ENCODE measurements at places on chromosomes 12 and 14.

- no peak for DNase-seq
Measured at GRCh38 chr12:13383379-13383778, 186.9 kb downstream of the EMP1 start.

GRCh38 chr14:93019367-93019843, 96.3 kb downstream of the ITPK1 start:
- no peak for DNase-seq

DNA sequence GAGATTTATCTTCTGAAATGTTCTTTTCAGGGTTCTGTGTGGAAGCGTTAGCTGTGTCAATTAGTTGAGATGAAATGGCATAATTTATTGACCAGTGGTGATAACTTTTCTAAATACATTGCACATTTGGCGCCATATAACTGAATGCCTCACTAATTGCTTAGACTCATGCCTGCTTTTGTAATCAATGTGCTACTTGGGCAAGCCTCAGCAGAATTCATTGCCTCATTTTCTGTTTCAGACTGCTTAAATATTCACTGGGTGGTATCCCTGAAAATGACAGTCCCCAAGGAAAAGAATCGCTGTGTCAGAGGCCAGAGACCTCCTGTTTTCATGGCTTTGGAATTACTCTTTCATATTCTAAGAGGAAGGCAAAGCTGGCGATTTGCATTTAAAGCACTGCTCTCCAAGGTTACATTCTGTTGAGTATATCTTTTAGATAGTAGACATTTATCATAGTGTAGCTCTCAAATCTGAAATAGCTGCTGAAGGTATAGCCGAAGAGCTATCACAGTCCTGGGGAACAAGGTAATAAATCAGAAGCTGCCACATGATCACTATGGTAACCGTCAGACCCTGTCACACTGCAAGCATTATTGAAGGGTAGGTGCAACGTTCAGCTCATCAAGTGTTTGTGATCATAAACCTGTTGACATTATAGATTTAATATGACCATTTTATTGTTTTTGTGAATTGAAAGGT, 297.3 kb upstream of the E2F7 start:
- no peak for DNase-seq

DNA sequence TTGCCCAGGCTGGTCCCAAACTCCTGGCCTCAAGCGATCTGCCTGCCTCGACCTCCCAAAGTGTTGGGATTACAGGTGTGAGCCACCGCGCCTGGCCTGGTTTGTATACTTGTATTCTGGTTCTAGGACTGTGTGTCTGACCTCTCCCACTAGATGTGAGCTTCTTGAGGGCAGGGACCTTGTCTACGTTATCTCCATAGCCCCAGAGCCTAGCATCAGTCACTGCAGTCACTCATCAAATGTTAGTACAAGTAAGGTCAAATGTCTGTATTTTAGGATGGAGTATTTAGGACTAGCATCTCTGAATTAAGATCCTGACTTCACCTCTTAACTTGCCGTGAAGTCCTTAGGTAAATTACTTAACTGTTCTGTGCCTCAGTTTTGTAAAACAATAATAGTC, 2.9 kb downstream of the RILPL2 start:
- DNase-seq, result no peak

GRCh38 chr12:53596920-53597363, 29.2 kb downstream of the ATF7 start:
- DNase-seq, result no peak

DNA sequence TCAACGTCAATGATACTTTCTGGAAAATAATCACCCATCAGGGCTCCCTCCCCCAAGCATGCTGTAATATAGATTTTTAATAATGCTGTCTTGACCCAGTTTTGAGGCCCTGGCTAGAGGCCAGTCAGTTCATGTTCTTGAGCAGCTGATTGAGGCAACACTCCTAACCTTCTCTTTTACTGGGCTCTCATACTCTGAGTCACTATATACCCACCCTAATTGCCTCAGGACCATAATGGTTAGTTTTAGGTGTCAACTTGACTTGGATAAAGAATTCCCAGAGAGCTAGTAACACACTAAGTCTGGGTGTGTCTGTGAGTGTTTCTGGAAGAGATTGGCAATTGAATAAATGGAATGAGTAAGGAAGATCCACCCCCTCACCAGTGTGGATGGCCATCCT, 527.0 kb upstream of the ATP2B1 start:
- no peak for DNase-seq

DNA sequence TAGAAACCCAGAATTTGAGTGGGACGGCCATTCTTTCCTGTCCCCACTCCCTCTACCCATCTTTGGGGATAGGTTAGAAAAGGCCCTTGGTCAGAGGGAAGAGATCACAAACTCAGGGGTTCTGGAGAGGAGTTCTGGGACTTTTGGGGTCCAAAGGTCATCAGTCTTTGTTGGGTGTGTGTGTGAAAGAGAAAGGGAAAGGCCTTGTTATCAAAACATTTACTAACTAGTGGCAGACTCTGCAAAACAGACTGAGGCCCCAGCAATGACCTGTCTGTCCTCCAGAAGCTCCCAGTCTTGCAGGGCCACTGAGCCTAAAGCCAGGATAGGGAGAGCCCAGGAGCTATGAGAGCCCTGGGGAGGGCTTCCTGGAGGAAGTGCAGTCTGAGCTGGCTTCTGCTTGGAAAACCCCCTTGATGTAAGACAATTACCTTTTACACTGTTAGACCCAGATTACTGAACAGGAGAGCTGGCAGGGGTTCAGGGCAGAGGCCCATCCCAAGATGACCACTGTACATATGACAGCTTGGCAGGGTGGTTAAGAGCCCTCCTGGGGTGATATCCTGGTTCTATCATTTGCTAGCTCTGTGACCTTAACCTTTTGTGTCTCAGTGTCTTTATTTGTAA, 429.1 kb upstream of the CCDC196 start:
- no peak for DNase-seq
